HepG2 (cell line): ENCODE measurements at places on chromosomes 5 and 9.

DNA sequence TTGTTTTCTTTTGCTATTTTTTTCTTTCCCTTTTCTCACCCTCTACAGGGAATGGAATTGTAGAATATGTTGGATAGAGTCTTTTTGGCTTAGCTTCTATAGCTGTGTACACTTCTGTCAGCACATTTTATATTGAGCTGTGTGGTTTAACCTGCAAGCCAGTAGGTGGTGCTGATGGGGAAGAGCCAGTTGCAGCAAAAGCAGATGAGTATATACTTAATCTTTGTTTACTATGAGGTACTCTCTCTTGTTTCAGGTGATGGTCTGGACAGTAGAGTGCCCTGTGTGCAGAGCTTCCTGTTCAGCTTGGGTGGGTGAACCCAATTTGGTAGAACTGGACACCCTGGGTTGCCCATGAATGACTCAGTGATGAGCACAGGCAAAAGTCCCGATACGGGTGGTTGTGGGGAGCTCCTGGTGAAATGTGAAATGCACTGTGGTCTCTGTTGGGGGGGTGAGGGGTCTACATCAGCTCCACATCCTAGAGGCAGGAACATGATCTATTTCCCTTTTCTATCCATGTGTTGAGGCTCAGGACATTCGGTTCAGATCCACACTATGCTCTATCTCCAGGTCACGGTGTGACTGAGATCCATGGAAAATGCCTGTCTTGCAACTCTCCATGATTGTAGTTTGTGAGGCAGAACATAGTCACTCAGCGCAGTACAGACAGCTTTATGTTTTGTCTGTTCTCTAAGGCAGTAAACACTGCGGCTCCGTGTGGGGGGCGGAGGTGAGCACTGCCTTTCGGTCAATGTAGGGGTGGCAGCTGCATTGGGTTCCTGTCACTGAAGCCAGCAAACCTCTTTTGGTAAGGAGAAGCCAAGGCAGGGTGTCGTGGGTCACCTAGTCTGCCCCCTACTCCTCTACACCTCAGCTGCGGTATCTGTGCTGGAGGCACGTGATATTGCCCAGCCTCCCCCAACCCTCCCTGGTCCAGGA lies 353.2 kb downstream of the PRR16 start:
- no peak for DNase-seq

- DNase-seq, result no peak
Observed at GRCh38 chr5:962386-962785, 46.2 kb upstream of the NKD2 start.

- no peak for DNase-seq
Observed at GRCh38 chr9:107387409-107387808, 102.2 kb downstream of the KLF4 start.

DNA sequence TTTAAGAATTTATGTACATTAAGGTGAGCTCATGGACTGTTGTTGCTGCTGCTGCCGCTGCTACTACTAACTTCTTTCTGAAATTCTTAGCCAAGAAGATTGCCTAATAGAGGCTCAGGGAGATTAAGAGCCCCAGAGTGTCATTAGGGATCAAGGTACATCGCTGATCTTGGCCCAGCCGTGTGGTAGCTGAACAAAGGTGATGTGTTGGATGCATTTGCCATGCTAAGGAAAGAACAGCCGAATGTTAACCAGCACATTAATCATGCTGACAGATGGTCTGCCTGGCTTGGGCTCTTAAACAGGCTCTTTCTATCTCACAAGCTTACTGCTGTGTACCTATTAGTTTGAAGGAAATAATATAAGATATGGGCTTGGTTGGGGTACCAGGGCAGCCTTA lies 137.1 kb downstream of the KCTD16 start:
- DNase-seq, result no peak

GRCh38 chr5:75358117-75358516 lies 21.1 kb downstream of the HMGCR start:
- DNase-seq, result no peak
